ENCODE measurements at places on chromosomes 1 and 21.
A peak's percentile ranks its signal among the peaks of the same experiment; 100 is the strongest.

GRCh38 chr1:186093437-186093836, 281.6 kb downstream of the TPR start:
- no peak for DNase-seq

- DNase-seq = no peak
Measured at GRCh38 chr1:105317976-105318375, 1568.3 kb downstream of the AMY1C start.

DNA sequence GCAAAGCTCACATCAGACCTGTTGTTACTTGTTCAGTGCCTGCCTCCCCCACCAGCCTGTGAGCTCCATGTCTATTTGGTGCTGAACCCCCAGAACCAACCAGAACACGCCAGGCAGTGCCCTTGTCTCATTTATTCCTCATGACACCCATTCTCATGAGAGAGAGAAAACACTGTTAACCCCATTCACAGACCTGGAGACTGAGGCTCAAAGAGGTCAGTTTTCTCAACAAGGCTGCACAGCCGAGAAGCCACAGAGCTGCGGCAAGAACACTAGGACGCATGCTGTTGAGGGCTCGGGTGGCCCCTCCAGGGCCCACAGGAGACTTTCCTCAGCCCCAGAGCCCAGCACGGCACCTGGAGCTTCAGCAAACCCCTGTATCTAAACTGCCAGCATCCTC, 13.1 kb downstream of the KCNN3 start:
- no peak for DNase-seq

GRCh38 chr1:150162862-150163706, 13.4 kb downstream of the PLEKHO1 start:
- peak; percentile 85 for DNase-seq

All from testis (tissue), 5 donors.